ENCODE measurements at places on chromosomes 11 and 22.

- DNase-seq: no peak
Measured at GRCh38 chr11:112221274-112221835, 4.9 kb upstream of the PTS start.

- DNase-seq: no peak
Measured at GRCh38 chr11:17403980-17404759, 15.7 kb upstream of the KCNJ11 start.

DNA sequence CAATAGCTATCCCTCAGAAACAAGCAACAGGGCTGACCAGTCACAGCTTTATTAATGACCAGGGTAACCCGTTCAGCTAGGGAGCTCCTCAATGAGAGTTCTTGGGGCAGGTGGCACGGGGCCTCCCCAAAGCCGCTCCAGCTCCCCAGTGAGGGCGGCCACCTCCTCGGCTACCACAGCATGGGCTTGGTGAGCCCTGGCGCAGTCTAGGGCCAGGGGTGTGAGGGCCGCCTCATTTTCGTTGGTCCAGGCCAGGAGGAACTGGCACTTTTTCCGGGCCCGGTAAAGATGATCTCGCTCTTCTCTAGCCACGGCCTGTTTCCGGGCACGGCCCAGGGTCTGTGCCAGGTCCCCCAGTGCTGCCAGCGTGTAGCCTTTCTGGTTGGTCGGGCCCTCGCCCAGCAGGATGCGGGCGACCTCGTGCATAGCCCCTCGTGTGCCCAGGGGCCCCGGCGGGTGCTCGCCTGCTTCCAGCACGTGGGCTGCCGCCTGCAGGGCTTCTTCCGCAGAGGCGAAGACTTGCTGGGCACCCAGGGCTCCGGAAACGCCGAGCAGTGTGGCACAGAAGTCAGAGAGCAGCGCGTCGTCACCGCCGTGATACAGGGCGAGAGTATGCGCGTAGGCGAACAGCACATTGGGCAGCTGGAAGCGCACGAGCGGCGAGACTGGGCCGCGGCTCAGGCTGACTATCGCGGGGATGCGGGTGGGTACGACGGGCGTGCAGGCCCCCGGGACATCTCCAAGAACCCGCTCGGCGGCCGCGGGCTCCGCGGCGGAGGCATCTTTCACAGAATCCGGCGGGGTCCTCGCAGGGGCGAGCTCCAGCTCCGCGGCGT, 913 bp downstream of the ZNHIT2 start:
- DNase-seq: no peak

DNA sequence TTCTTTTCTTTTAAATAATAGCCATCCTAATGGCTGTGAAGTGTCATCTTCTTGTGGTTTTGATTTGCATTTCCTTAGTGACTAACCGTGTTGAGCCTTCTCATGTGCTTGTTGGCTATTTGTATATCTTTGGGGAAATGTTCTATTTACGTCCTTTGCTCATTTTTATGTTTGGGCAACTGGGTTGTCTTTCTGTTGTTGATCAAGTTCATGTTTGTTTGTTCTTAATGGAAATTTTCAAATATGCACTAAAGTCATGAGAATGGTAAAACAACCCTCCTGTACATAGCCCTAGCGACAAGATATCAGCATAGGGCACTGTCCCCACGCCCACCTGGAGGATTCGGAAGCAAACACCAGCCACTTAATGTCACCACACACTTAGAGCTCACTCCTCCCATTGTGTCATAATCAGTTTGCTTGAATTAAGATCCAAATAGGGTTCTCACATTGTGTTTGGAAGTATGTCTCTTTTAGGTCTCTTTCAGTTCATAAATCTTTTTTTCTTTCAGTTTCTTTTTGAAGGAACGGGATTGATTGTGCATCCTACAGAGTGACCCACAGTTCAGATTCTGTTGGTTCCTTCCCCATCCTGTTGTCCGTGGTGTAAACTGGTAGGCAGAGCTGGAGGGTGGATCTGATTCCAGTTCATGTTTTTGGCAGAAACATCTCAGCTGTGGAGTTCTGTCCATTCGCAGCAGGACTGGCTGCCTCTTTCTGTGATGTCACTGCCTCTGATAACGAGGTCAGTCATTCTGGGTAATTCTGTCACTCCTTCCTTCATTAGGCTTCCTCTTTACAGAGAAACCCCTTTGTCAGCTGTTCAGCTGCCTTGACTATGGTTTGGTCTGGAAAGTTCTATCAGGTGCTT, 26.4 kb upstream of the ADORA2A start:
- no peak for DNase-seq

DNA sequence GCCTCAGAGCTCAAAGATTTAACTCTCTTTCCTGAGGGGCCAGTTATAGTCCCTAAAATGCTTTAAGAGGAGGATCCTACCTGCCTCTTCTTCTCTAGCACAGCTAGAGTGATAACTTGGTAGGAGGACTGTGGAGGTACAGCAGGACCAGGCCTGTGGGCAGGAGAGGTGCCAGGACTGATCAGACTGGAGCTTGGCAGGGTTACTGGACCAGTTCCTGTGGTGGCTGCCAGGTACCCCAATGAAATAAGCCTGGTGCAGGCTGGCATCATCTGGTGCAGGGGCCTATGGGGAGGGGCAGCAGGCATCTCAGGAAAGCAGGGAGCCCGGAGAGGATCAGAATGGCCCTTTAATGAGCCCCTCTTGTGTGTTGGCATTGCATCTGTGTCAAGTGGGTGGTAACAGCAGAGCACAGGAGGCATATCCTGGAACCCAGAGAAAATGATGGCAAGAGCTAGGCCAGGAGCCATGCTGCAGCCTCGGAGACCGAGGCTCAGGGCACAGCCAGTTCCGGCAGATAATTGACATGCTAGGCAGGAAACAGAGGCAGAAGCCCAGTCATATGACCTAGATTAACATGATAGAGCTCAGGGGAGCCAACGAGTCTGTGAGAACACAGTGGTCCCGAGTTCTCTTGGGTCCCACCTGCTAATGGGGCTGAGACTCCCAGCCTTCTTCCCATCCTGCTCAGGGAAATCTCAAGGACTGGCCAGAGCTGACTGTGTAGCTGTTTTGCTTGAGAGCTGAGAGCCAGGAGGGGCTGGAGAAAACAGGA, 187.5 kb upstream of the ZBED5 start:
- no peak for DNase-seq

GRCh38 chr11:3004481-3004880, 12.4 kb upstream of the NAP1L4 start:
- no peak for DNase-seq

Data from brain pericyte (primary cell).